Activated CD8-positive, alpha-beta T cell treated with anti-CD3 and anti-CD28 coated beads, Interleukin-2, amount 10 ng/mL, durations not matched to agents 7 days and 5 days (primary cell): ENCODE measurements at places on chromosomes 12 and 14.
A peak's percentile ranks its signal among the peaks of the same experiment; 100 is the strongest.

DNA sequence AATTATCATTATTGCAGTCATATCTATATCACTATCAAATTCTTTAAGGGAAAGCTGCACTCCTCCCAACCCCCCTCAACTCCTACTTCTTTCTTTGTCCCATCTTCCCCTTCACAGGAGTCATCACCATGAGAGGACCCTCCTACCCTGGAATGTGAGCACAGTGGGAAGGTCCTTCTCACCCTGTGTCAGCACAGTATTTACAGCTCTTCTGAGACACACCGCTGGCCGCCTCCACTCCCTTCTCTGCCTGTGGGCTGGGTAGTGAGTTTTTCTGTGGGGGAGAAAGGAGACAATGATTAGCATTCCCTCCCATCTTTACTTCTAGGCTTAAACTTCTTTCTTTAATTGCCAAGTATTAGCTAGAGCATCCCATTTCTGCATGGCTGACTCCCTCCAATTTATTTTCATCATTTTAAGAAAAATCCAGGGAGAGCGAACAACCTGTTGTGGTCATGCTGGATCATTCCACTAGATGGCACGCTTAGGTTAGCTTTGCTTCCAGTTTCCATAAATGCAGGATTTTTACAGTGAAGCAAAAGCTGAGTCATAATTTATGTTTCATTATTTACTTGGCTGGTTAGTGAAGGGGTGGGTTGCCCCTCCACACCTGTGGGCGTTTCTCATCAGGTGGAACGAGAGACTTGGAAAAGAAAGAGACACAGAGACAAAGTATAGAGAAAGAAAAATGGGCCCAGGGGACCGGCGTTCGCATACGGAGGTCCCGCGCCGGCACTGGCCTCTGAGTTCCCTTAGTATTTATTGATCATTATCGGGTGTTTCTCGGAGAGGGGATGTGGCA is 188.5 kb downstream of the ALX1 start:
- DNase-seq, result peak; percentile 48

- DNase-seq, result no peak
These were observed 9.8 kb upstream of the HRK start for GRCh38 chr12:116891019-116891418.

DNA sequence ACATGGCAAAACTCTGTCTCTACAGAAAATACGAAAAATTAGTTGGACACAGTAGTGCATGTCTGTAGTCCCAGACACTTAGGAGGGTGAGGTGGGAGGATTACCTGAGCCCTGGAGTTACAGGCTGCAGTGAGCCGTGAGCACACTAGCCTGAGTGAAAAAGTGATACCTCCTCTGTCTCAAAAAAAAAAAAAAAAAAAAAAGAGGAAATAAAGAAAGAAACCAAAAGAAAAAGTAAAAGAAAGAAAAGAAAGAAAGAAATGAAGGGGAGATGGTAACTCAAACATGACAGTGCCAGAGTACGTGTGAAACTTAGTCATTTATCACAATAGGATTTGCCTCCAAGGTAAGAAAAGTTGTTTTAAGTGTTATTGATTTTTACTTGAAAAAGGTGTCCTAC is 407.0 kb upstream of the MGAT4C start:
- no peak for DNase-seq

GRCh38 chr12:108772247-108772646 is 40.9 kb upstream of the CORO1C start:
- no peak for DNase-seq

DNA sequence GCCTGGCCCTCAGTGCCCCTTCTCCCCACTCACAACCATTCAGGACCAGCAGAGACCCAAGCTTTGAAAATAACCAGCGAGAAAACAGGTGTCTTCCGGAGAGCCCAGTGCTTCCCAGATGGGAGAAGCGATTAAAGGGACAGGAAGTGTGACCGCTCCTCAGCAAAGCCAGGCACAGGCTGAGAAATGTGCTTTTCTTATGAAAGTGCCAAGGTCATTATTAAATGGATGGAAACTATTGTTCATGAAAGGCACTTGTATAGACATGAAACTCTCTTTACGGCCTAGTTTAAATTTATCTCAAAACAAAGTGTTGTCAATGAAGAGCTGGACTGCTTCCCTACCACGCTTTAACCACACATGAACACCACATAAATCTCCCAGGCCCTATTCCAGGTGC is 210.4 kb downstream of the SPTSSA start:
- no peak for DNase-seq

DNA sequence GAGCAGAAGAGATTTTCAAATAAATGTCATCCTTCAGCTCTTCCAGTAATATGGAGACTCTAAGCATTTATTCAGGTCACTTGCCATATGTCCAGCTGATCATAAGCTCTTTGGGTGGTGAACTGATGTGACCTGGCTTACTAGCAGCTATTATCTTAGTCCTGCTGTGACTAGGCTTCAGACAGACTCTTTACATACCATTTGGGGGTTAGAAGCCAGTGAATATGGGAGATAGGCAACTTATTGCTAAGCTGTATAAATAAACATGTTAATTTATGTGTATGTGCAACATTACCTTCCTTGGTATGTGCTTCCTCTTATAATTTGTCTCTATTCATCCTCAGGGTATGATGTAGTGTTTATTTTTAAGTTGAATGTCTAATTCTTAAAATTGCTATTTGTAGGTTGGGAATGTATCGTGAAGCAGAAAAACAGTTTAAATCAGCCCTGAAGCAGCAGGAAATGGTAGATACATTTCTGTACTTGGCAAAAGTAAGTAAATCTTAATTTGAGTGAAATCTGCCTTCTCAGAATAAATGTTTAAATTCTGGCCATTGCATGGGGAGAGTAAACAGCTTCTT is 32.4 kb downstream of the TTC8 start:
- DNase-seq, result no peak
